Activated T-helper 2 cell treated with anti-CD3 and anti-CD28 coated beads, Interferon-gamma antibody, Interleukin-2, Interleukin-4, amounts not matched to agents 10 μg/mL and 5 μg/mL and 100 μg/mL, durations not matched to agents 14 hours and 24 hours and 36 hours (primary cell): ENCODE measurements at places on chromosomes 3 and 15. TPM values are rescaled to one million over a fixed set of nuclear protein-coding genes. Genes with fewer than 3 reads are reported as not detected.

The PLSCR1 gene
- total RNA-seq, result 54.0 and 65.1 TPM in 2 replicates

The CCDC39 gene
- not detected in 2 replicates for total RNA-seq

DNA sequence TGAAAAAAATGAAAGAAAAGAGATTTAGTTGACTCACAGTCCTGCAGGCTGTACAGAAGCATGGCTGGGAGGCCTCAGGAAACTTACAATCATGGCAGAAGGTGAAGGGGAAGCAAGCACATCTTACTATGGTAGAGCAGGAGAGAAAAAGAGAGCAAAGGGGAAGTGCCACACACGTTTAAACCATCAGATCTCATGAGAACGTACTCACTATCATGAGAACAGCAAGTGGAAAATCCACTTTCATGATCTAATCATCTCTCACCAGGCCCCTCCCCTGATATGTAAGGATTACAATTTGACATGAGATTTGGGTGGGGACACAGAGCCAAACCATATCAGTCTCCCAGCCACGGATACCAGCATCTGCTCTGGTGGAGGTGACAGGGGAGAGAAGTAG, 50.8 kb upstream of the CPOX start:
- DNase-seq, result no peak

DNA sequence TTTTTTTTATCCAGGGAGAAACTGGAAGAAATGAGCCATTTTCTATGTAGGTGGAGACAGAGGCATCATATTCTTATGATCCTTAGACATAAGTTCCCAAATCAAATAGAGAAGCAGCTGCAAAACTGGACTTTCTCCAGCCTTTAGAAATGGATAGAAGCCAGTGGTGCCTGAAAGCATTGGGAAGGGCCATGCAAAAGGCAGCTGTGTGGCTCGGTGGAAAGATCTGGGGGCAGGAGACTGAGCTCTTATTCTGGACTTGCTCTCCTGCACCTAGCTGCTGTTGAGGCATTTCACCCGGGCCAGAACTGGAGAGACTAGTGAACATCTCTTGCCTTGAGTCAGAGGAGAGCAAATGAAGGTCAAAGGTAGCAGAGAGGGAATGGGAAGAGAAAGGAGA, 73.1 kb downstream of the TFG start:
- no peak for DNase-seq

DNA sequence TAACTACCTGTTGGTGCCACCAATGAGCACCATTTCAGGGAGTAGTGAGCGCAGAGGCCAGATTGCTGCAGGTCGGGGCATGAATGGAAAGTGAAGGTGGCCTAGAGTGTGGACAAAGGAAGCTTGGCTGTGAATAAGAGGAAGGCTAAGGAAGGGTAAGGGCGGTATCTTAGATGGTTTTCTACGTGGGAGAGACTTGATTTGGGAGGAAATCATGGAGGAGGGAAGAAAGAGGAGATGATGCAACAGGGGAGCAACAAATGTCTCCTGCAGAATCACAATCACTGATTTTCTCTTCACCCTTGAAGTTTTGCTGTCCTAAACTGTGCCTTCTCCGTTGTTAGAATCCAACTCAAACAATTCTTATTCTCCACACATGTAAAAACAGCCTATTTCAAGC, 21.8 kb downstream of the NME9 start:
- DNase-seq, result no peak
